ENCODE measurements at places on chromosomes 5 and 9. TPM values are rescaled to one million over a fixed set of nuclear protein-coding genes. Genes with fewer than 3 reads are reported as not detected.

DNA sequence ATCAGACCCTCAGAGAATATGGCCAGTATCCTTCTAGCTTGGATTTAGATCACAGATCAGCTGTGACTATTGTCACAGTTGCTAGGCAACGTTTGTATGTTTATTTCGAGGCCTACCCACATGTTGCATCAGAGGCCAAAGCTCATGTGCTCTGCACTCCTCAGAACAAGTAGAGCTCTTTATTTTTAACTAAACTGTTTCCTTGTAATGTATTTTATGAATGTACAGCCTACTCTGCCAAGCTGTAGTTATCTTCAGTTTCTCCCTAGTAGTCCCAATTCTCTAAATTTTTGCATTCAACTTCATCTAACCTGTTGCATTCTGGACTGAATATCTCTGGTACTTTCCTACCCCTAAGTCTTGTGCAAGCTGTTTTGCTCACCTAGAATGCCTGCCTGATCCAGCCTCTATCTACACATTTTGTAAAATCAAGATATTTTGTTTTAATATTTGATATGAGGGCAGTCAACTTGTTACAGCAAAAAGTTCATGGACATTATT is 52.8 kb downstream of the CAST start:
- peak; percentile 66 for DNase-seq

DNA sequence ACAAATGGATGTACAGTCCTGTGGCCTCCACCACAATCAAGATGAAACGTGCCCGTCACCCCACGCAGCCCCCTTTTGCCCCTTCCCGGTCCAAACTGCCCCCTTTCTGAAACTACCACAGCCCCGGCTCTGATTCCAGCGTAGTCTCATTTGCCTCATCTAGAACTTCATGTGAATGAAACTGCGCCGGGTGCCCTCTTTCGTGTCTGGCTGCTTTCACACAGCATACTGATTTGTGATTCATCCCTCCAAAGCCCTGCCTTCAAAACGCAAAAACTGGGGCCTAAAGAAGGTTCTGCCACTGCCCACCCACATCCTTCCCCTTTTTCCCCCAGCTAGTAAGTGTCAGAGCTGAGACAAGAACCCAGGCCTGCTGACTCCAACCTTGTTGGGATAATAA is 31.5 kb upstream of the NCS1 start:
- no peak for DNase-seq

DNA sequence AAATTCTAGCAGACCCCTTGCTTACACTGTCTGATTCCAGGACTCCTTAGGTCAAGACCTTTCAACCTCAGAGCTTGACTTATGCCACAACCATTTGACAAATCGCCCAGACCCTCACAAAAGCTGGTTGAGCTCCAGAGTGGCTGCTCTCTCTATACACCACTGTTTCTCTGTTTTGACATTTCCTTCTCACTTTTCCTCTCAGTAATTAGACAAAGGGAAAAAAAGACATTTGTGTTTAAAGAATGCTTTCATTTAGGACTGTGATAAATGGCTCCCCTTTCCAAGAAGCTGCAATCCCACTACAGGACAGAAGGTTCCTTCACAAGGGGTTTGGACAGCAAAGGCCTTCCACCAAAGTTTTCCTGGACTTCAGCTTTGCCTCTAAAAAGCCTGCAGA is 601.3 kb downstream of the NR2F1-AS1 start:
- no peak for DNase-seq

DNA sequence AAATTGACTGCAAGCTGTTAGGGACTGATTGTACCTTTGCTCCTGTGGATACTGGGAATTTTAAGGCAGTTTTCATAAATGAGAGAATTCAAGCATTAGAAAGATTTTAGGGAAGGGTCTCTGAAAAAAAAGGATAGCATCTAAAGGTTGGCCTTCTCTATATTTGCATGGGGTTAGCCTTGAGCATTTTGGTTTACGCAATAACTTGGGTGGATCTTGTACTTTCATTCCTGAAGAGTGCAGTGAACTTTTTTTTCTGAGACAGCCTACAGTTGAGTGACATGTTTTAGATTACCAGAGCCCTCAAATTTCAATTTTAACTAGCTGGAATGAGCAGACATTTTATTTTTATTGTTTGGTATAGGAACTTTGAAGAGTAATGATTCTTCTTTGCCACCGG is 91.6 kb upstream of the NR3C1 start:
- DNase-seq = no peak

DNA sequence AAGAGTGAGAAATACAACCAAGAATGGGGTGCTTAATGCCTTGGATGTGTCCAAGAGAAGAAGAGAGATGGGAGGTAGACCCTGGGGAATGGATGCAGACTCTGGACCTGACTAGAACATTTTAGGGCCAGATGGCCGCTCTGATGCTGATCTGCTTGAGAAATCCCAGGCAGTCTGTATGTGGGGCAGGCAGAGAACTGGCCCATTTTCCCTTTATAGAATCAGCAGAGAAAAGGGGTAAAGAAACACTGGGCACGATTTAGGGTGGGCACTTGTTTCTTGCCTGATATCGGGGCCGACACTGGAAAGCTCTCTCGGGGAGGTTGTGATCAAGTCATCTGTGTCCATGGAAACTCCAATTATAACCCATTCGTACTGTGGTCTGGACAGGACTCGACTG is 118.5 kb upstream of the FSTL4 start:
- no peak for DNase-seq

DNA sequence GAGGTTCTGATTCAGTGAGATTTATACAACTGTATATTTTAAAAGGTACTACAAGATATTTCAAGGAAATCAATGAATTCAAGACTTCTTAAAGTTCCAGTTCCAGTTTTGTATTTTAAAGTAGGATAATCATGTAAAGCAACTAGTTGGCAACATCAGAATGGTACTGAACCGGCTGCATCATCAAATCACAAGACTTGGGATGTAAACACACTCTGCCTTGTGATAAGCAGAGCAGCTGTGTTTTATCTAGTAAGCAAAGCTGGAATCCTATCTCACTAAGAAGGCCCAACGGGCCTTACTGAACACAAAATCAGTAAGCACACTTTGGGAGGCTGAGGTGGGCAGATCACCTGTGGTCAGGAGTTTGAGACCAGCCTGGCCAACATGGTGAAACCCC is 327.2 kb upstream of the NREP start:
- no peak for DNase-seq

DNA sequence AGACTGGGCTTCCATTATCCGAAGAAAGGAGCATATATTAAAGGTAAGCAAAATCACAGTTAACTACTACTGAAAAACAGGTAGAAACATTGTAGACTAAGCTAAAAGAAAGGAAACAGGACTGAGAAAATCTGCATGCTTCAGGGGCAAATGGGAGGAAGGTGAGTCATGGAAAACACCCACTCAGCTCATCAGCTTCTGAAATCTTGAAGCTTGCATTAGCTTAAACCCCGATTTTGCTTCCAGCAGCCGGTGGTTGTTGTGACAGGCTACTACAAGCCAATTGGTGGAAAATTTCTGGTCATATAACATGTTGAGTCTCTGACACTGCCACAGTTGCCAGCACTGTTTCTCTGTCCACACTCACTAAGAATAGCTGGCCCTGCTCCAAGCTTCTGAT is 179.6 kb upstream of the PUM3 start:
- no peak for DNase-seq

GRCh38 chr9:134560654-134561053 is 80.9 kb upstream of the COL5A1 start:
- no peak for DNase-seq

- DNase-seq = peak; percentile 65
Observed at GRCh38 chr9:121976751-121977150, 116.4 kb downstream of the TTLL11 start.

- DNase-seq = no peak
Observed at GRCh38 chr5:74145951-74146350, 494.6 kb downstream of the ENC1 start.

DNA sequence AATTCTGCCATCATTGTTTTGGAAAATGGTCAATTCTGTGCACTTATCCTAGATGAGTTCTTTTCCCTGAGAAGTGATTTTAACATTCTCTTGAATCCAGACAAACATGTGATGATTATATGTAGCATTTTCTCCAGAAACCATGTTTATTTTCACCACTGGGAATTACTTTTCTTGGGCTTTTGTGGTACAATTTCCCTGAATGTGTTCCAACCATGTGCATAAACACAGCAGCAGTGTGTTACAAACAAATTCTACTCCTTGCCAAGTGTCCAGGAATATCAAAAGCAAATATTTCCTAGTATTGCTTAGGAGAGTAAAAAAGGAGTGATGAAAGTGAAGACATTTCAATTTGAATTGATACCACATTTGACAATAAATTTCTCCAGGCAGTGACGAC is 50.4 kb downstream of the NXNL2 start:
- DNase-seq = no peak

- DNase-seq = no peak
Observed at GRCh38 chr9:85942913-85943709, 2.2 kb downstream of the NAA35 start.

DNA sequence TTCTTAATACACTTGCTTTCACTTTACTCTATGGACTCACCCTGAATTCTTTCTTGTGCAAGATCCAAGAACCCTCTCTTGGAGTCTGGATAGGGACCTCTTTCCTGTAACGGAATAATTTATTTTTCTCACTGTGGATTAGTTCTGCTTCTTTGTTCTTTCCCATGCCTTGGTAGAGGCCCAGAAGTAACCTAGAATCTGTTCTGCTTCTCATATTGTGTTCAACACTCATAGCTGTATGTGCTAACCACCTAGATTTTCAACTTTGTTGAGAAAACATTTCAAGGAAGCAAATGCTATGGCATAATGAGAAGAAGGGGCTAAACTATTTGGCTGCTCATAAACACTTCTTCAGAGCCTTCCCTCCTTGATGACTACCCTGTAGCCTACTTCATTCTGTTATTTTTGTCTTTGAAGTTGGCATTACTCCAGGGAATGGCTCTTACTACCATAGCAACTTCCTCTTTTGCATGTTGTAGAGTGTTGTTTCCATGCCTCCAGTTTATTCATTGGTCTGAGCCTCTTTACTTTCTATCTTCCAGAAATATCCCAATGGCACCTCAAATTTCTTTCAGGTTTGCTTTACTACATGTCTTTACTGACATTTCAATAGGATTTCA is 74.3 kb downstream of the KIAA0825 start:
- peak; percentile 26 for DNase-seq

DNA sequence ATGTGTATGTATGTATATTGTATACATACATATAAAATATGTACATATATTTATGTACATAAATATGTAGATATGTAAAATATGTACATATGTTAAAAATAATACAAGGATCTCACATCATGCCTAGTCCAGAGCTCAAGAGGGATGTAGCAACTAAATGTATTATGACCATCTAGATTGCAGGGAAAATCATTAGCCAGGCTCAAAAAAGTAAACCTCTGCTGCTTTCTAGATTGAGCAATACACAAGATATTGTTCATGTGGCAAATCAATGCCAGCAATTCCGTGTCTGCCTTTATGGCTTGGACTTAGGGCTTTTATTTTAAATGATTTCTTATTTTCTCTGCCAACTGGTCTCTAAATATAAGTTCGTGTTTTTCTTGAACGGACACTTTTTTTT is 65.2 kb downstream of the RAI14 start:
- no peak for DNase-seq

GRCh38 chr5:41856644-41857491 is 13.4 kb downstream of the OXCT1 start:
- peak; percentile 61 for DNase-seq

GRCh38 chr9:78031893-78032729 is 500 bp upstream of the GNAQ start:
- DNase-seq = peak; percentile 89

- peak; percentile 67 for DNase-seq
Observed at GRCh38 chr5:132839426-132840301, 9.2 kb upstream of the SHROOM1 start.

DNA sequence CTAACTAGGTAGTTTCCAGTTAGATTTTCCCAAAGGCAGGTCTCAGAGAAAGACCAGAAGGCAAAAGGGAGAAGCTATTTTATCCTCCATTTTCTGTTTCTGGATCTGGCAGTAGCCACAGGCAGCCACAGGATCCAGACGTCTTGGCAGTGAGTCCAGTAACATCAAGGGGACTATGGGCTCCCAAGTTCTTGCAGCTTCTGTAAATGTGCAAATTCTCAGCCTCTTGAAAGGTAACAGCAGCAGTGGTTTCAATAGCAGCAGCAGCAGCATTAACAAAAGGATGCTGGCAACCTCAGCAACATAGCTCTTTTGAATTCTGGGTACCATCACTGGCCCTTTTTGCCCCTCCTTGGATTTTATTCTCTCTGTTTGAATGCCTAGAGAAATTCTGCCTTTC is 27.1 kb upstream of the IL33 start:
- DNase-seq = no peak

DNA sequence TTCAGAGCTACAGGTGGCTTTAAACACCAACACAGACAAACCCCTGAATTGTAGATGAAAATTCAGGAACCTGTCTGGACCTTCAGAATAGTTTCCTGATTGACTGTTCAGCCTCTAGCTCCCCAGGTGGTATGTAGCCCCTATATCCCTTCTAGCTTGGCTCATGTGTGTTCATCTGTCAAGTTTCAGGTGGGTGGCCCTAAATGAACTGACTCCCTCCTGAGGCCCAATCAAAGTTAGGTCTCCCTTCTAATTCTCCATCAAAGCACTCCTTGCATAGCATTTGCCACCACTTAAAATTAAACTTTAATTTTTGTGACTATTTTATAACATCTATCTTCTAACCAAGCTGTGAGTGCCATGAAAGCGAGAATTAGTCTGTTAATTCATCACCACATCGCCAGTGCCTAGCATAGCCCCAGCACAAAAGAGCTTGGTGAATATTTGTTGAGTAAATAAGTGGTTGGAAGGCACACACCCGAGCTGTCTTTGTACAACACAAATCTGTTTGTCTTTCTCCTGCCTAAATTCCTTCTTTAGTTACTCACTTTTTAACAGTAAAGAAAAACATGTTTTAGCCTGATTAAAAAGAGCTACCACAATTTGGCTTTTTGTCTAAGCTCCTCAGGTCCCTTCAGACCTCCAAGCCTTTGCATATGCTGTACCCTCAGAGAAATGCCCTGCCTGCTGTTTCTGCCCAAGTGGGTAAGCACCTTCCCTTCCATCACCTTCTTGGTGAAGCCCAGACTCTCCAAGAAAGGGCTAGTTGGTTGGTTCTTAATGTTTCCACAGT is 138.1 kb upstream of the HMHB1 start:
- DNase-seq = no peak

- no peak for DNase-seq
Observed at GRCh38 chr5:112693301-112693700, 44.4 kb upstream of the APC start.

- DNase-seq = no peak
Observed at GRCh38 chr5:16427587-16427986, 38.0 kb downstream of the ZNF622 start.

The TLX3 gene
- total RNA-seq = not detected

The LEAP2 gene
- total RNA-seq = 0.40 TPM

The PTTG1 gene
- total RNA-seq = 133 TPM

The TTC23L gene
- total RNA-seq = not detected

The HAPLN1 gene
- 113 TPM for total RNA-seq

The BARHL1 gene
- not detected for total RNA-seq

The ARSB gene
- total RNA-seq = 30.6 TPM

The KIF24 gene
- total RNA-seq = 3.2 TPM

The IL17B gene
- 0.85 TPM for total RNA-seq

The C5orf47 gene
- not detected for total RNA-seq

The RASGEF1C gene
- not detected for total RNA-seq
